ENCODE measurements at places on chromosomes 11 and 22.

DNA sequence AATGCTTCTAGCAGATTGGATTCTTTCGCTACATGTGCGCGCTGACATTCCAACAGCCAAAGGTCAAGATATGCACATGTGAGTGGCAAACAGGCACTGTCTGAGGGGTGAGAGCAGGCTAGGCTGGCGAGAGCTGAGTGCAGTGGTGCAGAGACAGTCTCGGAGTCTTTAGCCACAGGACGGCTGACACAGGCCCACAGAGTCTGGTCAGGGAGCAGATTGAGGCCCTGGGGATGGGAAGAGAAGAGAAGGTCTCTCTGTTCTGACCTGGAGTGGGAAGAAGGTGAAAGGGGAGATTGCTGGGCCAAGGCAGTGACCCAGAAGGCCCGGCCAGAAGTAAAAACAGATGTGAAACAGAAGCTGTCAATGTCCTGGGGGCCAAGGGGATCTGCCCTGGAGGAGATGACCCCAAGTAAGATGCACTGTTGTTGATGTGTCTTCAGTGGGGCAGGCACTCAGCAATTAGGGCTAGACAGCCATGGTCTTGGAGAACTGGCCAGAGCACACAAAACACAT is 197.8 kb downstream of the ETS1 start:
- DNase-seq, result no peak

- no peak for DNase-seq
These were observed 98.4 kb downstream of the EXT2 start for GRCh38 chr11:44193856-44194255.

- DNase-seq, result no peak
These were observed 1.2 kb upstream of the MYO7A start for GRCh38 chr11:77126861-77127234.

GRCh38 chr11:121814962-121815361 is 301.1 kb downstream of the BLID start:
- DNase-seq, result no peak

- peak; percentile 6 for DNase-seq
These were observed 38.1 kb downstream of the COA4 start for GRCh38 chr11:73838443-73839122.

DNA sequence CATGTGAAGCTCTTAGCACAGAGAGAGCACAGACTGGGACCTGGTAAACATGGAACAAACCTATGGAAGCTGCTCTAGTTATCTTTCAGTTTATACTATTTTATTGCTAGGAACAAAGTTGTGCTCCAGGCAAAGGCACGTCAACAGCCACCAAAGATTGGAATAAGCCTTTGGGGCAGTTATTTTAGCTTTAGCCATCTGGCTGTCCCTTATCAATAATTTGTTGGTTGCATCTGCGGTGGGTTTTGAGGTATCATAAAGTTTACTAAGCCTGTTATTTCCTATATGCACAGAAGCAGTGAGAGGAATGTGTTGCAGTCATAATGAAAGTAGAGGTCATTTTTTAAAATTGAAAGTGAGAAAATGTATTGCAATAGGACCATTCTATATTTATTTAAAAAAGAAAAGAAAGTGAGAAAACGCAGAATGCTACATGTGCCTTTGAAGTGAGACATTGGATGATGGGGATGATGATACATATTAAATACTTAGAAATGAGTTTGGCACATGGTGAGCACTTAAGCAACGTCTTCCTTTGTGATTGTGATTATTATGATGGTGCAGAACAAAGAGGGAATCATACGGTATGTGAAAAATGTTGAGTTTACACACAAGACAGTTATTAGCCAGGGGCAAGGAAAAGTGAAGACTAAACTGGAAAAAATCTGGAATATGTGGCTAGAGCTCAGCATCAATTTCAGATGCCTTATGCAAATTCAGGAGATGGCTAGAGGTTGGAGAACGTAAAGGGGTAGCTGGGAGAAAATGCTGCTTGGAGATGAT is 58.3 kb downstream of the PRR5L start:
- no peak for DNase-seq

GRCh38 chr22:26342745-26343410 is 86.2 kb upstream of the ASPHD2 start:
- DNase-seq, result no peak

DNA sequence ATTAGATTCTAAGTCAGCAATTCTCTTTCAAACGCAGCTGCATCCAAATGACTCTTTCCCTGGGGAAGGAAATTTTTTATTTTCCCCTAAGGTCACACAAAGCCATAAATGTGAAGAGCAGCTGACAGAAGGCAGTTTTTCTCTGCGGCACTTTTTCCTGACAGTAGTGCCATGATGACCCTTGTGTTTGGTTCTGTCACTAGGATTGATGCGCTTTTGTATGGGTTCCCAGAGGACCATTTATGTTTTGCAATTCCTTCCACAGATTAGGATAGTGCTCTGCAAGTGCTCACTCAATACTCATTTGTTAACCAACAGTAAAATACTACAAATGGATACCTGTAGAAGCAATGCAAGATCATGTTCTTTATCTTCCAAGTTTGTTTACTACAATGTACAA is 359.6 kb upstream of the CTSC start:
- no peak for DNase-seq

GRCh38 chr22:47370448-47371262 is 608.2 kb downstream of the TBC1D22A start:
- no peak for DNase-seq

DNA sequence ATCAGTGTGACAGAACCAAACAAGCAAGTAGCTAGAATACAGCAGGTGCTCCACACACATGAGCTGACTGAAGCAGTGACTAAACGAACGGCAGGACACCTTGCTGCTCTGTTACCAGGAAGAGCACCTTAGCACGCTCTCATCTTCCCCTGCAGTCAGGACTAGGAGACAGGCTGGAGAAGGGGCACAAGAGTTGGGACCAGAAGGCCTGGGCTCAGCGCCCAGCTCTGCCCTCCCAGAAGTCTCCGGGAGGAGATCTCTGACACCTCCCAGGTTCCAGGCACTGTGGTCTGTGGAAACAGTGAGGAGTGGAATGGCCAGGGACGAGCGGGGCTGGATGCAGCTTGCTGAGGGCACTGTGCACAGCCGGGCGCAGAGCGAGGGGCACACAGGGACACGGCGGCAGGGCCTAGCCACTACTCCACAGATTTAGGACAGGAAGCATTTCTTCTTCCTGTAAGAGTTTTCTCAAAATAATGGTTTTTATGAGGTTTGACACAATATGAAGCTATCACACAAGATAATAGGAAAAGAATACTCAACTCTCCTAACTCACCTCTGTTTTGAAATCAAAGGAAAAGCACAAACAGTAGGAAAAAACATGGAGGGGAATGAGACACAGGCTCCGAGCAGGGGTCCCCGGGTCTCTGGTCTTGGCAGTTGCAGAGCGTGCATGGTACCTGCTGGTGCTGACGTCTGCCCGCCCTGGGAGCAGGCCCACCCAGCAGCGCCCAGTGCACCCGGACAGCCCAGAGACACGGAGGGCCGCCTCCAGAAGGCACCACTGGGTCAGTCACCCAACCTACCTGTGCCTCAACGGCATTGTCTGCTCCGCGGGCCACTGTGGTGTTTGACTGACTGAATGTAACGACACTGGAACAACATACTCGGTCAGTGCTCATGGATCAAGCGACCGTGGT is 67.6 kb downstream of the NCAPD3 start:
- DNase-seq, result no peak

- DNase-seq, result no peak
These were observed 47.3 kb downstream of the NXPE2 start for GRCh38 chr11:114725623-114726022.

- DNase-seq, result no peak
These were observed 544.0 kb downstream of the NTM start for GRCh38 chr11:131914361-131914774.

GRCh38 chr11:65764434-65764833 is 16.3 kb downstream of the AP5B1 start:
- peak; percentile 32 for DNase-seq

DNA sequence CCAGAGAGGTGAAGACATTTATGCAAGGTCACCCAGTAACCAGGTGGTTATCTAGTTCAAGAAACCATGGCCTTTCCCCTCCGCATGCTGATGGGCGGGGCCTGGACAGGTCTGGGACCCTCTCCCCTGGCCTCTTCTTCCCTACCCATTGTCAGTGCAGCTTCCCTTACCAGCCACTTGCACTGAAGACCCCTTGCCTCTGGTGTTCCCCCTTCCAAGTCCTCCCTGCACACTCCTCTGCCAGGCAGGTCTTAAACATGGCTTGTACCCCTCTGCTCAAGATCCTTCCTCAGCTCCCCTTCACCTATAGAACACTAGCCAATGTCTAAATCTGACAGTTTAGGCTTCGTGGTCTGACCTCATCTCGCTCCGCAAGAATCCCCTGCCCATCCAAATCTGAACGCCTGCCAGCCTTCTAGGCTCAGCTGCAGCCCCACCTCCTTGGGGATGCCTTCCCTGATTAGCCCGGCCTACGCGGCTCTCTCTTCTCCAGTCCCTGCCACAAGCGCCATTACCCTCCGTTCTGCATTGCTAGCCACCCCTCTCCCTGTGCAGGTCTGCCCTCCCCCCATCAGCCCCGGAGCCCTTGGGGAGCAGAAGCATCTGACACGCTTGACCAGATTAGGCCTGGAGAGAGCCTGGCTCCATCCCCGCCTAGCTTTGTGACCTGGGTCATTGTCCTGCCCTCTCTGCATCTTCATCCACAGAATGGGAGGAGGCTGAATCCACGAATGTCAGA is 213.8 kb downstream of the DSCAML1 start:
- DNase-seq, result no peak

DNA sequence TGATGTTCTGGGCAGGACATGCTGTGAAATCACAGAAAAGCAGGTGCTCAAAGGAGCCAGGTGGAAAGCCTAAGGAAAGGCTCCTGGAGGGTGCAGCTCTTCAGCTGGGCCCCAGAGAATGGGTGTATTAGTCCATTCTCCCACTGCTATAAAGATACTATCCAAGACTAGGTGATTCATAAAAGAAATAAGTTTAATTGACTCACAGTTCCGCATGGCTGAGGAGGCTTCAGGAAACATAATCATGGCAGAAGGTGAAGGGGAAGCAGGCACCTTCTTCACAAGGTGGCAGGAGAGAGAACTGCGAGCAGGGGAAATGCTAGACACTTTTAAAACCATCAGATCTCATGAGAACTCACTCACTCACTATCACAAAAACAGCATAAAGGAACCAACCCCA is 43.1 kb upstream of the DEUP1 start:
- DNase-seq, result no peak

DNA sequence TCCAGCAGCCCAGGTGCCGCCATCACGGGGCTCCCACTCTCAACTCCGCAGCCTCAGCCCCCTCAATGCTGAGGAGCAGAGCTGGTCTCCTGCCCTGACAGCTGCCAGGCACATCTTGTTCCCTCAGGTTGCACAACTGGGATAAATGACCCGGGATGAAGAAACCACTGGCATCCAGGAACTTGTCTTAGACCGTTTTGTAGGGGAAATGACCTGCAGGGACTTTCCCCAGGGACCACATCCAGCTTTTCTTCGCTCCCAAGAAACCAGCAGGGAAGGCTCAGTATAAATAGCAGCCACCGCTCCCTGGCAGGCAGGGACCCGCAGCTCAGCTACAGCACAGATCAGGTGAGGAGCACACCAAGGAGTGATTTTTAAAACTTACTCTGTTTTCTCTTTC is at the start of gene SAA1:
Gene SAA1 (plus strand): TSS at position 316 of the 400 bp plus-strand sequence. CDS start 624 bp downstream, outside the sequence.
- DNase-seq, result peak; percentile 15

GRCh38 chr11:46711303-46711702 is 7.7 kb upstream of the F2 start:
- no peak for DNase-seq
